Transverse colon (tissue), 4 donors: ENCODE measurements at places on chromosomes 7 and 10.

- no peak for DNase-seq
These were observed 42.1 kb upstream of the CXCL12 start for GRCh38 chr10:44427037-44427436.

GRCh38 chr10:72088889-72089575, 681 bp upstream of the SPOCK2 start:
- DNase-seq = no peak

DNA sequence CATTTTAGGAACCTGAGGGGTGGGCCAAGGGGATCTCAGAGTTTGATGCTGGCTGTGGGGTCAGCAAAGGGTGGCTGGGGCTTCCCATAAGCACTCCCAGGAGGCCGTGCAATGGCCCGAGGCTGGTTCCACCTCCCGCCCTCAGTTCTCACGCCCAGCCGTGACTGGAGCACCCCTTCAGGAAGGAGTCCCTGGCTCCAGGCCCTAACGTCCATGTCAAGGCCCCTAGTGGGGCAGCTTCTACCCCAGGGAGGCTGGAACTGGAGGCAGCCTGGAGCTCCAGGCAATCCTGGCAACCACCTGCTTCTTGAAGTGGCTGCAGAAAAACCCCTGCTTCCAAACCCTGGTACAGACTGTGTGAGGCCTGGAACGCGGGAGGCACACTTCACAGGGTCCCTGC, 165.5 kb downstream of the DIP2C start:
- no peak for DNase-seq

GRCh38 chr7:133911724-133912123, 215.4 kb upstream of the LRGUK start:
- DNase-seq = no peak

DNA sequence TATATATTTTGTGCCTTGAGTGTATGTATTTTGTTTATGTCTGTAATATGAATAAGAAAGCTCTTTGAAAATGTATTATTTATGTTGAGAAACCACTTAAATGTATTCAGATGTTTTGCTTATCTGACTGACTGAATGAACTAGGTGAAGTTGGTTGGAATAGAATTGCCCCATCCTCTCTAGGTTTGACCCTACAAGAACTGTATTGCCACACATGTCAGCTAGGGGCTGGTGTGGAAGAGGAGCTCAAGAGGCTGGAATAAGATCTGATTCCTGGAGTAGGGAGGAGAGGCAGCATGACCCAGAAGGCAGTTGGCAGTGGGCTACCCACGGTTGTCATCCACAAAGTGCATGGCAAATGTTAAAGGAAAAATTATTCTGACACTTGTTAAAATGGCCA, 9.1 kb downstream of the SSMEM1 start:
- no peak for DNase-seq

- no peak for DNase-seq
These were observed 13.6 kb upstream of the FOXL3 start for GRCh38 chr7:276230-276835.

DNA sequence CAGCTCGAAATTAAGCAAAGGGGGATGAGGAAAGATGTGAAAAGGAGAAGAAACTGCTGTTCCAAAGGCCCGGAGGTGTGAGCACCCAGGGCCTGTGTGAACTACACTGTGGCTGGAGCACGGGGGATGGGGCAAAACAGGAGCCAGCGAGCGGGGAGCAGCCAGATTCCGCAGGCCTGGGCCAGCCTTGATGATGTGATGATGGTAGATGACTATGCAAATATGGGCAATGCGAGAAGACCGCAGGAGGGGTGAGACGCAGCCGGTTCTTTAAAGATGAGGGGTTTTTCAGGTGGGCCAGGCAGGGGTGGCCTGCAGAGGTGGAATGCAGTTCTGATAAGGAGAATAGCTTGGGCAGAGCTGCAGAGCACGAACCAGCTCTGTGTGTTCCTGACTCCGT, 61.5 kb downstream of the LANCL2 start:
- no peak for DNase-seq

GRCh38 chr7:129115676-129116075, 28.8 kb upstream of the TSPAN33 start:
- DNase-seq = no peak

DNA sequence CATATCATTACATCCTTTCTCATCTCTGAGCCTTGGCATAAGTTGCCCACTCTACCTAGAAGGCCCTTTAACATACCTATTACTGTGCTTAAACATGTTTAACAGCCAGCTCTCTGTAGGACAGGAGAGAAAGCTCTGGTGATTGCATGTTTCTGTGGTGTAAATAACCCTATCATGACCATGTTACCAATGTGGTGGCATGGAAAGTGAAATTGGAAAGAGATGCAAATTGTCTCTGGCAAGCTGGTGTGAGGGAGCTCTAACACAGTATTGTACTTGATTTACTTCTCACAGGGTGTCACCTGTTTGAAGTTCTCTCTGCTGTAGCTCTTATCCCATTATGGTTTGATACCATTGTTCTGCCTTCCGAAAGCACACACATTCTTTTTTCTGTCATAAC, 231.8 kb upstream of the DKK1 start:
- DNase-seq = no peak

DNA sequence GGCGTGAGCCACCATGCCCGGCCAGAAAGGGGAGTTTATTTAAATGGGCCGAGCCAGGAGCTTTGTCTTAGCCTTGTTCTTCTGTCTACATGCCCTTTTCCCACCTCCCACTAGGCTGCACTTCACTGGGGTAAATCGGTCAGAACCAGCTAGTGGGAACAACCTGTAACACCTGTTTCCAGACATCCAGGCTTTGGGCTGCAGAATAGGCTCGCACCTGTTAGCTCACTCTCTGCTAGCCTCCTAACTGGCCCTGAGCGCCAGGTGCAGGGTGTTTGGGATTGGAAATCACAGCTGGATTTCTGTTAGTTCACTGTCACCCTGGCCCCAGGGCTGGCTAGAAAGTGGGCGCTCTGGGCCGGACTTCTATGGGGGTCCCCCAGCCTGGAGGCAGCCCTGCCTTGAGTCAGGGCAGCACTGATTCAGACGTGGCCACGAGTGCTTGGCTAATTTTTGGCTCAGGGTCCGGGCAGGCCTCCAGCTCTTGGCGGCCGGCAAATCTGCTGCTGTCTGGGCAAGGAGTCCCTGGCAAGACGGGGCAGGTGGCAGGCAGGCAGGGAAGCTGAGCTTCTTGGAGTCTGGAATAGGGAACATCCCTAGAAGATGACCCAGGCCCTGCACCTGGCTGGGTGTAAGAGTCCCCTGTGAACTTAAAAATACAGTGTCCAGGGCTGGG, 48.6 kb downstream of the GTF2IRD1 start:
- peak; percentile 32 for DNase-seq

DNA sequence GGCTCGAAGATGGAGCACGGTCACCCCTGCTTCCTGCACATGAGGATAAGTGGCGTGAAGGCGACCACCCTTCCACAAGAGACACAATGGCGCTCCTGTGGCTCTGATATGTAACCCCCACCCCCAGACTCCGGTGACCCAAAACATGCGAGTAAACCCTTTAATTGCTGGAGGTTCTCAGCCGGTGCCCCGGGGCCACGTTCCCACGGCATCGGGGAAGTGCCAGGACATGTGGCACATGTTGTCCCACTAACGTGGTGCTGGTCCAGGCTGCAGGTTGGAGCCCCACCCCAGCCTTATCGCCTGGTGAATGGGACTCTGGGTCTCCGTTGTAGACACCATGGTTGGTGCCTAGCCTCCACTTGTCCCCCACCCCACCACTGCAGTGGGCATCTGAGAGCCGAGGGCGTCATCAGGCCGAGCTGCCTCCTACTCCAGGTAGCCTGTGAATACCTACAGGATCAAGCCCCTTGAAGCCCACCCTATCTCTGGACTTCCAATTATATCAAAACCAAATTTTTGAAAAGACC, 132.8 kb downstream of the PRKAG2 start:
- no peak for DNase-seq
